ENCODE measurements at places on chromosomes 16 and 17.
A peak's percentile ranks its signal among the peaks of the same experiment; 100 is the strongest.

GRCh38 chr17:6682339-6682738 lies 30.8 kb downstream of the C17orf100 start:
- no peak for DNase-seq

- DNase-seq: no peak
Measured at GRCh38 chr17:70073799-70074198, 1.2 kb upstream of the KCNJ16 start.

- DNase-seq: no peak
Measured at GRCh38 chr17:74637265-74637664, 13.7 kb upstream of the CD300E start.

DNA sequence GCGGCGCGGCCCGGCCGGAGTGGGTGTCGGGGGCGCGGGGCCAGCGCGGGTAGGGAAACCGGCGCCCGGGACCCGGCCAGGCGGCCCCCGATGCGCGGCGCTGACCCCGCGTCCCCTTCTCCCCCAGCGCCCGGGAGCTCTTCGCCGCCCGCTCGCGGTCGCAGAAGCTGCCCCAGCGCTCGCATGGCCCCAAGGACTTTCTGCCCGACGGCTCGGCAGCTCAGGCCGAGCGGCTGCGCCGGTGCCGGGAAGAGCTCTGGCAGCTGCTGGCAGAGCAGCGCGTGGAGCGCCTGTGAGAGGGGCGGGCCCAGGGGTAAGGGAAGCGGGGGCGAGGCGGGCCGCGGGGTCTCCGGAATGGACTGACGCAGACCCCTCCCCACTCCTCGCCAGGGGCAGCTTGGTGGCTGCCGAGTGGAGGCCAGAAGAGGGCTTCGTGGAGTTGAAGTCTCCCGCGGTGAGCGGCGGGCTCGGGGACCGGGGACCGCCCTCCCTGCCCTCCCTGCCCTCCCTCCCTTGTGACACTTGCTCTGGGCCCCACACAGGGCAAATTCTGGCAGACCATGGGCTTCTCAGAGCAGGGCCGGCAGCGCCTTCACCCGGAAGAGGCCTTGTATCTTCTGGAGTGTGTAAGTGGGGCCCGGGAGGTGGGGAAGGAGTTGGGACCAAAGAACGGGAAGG lies 430 bp downstream of the TSEN54 start:
- DNase-seq: peak; percentile 34

DNA sequence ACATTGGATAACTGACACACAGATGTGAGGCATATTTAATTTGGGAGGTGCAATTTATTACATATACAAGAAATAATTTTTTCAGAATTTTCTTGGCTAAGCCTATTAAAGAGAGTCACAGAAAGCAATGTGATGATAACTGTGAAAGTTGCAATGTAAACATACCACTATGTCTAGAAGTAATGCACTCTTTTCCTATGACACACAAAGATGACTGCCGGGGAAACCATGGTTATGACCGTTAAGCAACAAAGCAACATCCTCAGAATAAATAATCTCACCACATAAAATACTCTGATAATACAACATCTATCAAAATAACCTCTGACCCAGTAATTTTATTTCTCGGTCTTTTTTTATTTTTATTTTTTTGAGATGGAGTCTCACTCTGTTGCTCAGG lies 10.5 kb upstream of the QRICH2 start:
- DNase-seq: no peak

DNA sequence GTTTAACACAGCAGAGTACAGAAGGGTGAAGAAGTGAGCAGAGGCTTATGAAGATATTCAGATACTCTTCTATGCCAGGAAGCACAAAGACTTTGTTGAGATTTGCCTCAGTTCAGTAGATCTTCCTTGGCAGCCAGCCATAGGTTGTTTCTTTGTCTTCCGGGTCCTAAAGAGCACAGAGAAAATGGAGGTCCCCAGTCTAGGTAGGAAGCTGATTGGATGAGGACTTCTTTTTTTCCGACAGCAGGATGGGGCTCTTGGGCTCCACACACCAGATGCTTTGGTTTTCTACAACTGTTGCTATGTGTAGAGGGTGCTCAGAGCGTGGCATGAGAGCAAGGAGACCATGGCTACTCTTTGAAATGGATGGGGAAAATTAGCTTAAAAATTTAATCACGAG lies 8.3 kb upstream of the CDC6 start:
- DNase-seq: no peak

GRCh38 chr16:27920391-27920891 lies 143.1 kb downstream of the GSG1L start:
- no peak for DNase-seq

DNA sequence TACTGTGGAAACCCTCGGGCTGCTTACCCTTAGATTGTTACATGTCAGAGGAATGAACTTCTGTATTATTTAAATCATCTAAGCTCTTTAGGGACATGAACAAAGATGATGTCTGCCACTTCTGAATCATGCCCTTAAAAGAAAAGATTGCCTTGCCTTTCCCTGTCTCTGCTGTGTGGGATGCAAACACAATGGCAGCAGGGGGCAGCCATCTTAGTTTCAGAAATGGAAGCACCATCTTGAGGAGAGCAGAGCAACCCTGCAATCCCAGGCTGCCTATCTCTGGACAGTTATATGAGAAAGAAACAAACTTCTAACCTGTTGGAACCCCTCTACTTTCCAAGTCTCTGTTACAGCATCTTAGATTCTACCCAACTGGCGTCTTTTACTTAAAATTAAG lies 16.7 kb upstream of the HLF start:
- no peak for DNase-seq

DNA sequence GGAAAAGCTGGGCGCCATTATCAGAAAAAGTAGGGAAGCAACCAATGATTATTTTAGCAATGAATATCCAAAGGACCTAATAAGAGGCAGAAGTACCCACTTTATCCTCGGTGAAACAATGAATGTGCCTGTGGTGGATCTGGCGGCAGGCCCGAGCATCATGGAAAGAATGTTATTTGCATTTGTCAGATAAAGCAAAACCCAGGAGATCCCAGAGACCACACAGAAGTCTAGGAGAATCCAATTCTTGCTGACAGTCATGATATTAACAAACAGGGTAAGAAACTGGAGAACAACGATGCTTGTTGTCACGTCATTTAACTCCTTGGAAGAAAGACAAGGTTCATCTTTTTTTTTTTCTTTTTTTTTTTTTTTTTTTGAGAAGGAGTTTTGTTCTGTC lies 12.0 kb upstream of the TNRC6A start:
- no peak for DNase-seq

DNA sequence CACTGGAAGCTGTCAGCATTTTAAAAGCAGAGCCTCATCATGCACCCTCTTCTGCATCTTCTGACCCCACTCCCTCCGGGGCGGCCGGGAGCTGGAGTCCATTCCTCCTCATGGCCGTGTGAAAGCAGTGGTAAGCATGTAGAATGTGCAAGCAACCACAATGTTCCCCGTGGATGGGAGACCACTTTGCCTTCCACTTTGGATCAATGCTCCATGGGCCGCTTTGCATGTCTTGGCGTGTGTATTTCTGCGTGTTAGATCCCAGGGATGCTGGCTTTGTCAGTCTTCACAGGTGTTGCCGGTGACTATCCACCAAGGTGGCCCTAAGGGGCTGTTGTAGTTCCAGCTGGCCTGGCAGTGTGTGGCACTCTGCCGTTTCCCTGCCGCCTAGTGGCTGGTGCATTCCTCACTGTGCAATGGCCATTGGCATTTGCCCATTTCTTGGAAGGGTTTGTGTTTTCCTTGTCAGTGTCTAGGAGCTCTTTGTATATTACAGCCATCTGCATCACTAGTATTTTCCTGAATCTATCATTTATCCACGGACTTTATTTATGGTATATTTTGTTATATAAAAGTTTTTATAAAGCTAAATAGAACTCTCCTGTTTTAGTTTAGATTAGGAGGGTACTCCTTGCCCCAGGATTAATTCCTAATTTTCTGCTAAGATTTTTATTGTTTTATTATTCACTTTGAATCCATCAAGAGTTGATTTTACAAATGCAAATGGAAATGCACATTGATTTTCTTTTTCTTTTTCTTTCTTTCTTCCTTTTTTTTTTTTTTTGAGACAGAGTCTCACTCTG lies 5.8 kb upstream of the ALDH3A1 start:
- DNase-seq: no peak

GRCh38 chr17:51060396-51060795 lies 60.3 kb downstream of the SPAG9 start:
- no peak for DNase-seq

DNA sequence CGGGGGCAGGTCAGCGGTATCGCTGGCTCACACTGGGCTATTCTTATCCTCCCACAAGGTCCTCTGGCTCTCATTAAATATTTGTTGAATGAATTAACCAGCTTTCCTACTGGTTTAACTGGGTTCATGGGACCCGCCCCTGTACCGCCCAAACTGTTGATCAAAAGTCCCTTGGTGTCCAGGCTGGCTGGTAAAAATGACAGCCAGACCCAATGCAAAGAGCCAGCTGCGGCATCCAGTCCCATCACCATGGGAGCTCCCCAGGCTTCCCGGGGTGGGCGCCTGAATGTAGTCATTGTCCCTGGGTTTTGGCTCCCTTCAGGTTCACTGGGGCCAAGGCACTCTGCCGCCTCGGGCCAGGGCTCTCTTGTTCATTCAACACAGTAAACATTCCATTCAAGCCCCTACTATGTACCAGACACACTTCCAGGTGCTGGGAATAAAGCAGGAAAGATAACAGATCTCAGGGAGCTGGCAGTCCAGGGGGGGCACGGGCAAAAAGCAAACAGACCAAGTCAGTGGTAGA lies 11.7 kb upstream of the ATP2C2 start:
- DNase-seq: no peak

DNA sequence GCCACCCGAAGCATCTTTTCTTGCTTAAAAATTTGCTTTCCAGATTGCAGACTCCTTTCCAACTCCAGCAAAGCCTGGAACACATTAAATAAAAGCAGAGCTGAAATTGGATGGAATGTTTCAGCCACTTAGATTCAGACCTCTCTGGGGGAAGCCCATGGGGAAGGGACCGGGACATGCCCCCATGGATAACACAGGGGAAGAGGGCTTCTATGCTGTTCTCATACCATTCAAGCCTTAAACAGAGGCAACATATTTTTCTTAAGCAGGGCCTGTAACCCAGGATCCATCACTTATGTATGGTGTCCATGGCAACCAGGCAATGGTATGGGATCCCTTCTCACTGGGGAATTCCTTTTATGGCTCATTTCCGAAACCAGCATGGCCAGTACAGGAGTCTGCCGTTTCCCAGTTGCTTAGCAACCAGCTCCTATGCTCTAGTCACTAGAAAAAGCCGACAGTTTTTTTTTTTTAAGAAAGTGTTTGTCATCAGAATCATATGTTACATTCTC lies 62.0 kb upstream of the MARCHF10 start:
- DNase-seq: no peak

GRCh38 chr17:49616601-49617131 lies 41.0 kb downstream of the NXPH3 start:
- DNase-seq: no peak

- no peak for DNase-seq
Measured at GRCh38 chr17:16189791-16190348, 25.5 kb downstream of the NCOR1 start.

GRCh38 chr17:43967251-43967875 lies 13.6 kb upstream of the PYY start:
- no peak for DNase-seq

DNA sequence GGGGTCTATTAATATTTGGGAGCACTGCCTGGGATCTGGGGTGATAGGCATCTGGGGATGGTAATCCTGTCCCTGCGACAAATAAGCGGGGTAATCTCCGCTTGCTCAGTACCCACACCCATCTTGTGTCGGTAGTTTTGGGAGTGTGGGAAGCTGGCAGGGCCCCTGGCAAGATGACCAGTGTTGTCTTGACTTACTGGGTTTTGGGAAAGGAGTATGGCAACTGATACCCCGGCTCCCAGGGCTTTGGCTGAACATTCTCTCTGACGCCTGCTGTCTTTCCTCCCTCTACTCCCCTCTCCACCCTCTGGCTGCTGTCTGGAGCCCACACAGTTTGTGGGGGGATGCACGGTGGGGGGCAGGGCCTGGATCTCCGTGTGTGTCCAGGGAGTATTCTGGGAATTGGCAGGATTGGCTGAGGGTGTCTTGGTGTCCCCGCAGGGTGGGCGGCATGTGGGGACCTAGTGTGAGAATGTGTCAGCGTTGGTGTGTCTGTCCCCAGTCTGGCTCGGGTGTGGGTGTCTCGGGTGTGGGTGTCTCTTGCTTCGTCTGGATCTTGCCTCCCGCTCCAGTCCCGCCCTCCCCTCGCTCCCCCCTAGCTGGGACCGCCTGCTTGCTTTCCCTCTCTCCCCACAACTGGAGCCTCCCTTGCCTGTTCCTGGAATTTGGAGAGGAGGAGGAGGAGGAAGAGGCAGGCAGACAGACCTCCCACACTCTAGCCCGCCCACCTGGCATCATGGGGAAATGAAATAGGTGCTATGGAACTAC lies 12.0 kb downstream of the RARA start:
- peak; percentile 65 for DNase-seq

- no peak for DNase-seq
Measured at GRCh38 chr17:37191219-37191618, 184.6 kb upstream of the C17orf78 start.

- DNase-seq: no peak
Measured at GRCh38 chr17:45091778-45092425, 30.8 kb downstream of the NMT1 start.

- no peak for DNase-seq
Measured at GRCh38 chr16:75206749-75207451, at the start of gene CTRB2. Gene CTRB2, minus strand, starts transcription at chr16:75207161. Its CDS starts 20 bp downstream, at chr16:75207141.

DNA sequence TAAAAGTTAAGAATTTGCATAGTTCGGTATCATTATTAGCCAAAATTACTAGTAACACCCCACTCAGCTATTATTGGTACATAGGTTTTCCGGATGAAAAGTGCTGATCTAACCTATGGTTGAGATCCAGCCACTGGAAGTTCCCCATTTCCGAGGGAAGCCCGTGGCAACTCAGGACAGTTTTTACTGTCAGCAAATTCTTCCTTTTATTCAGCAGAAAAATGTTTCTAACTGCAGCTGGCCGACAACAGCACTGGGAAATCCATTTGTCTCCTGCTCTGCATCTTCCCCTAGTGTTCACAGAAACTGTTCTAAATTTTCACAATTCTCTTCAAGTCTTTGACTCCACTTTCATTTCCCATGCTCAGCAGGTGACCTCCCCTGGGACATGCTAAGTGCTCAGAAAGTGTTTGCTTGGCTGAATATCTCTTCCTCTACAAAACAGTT lies 15.5 kb upstream of the MMD start:
- no peak for DNase-seq

DNA sequence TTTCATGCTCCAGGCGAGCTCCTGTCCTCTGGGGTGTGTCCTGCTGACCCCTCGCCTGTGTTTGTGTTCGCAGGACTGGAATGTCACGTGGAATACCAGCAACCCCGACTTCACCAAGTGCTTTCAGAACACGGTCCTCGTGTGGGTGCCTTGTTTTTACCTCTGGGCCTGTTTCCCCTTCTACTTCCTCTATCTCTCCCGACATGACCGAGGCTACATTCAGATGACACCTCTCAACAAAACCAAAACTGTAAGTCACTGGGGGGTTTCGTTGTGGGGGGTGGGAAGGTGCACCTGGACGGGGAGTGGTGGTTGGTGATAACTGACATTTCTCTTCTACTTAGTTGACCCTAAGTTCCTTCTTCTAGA lies 58.3 kb downstream of the ABCC1 start:
- no peak for DNase-seq
